ENCODE measurements at places on chromosomes 2 and 18. TPM values are rescaled to one million over a fixed set of nuclear protein-coding genes. Genes with fewer than 3 reads are reported as not detected.

The UGT1A1 gene
- total RNA-seq, result not detected

The PROKR1 gene
- not detected for total RNA-seq

The TRIM54 gene
- total RNA-seq, result not detected

The ANKRD30BL gene
- not detected for total RNA-seq

The LYG1 gene
- not detected for total RNA-seq

The ALK gene
- not detected for total RNA-seq

The GALNT13 gene
- total RNA-seq, result 22.8 TPM

The DPP10 gene
- total RNA-seq, result not detected

The FBXO15 gene
- total RNA-seq, result not detected

The CCBE1 gene
- total RNA-seq, result not detected

The CBLN2 gene
- 1.8 TPM for total RNA-seq

The DBI gene
- total RNA-seq, result 73.3 TPM

The PAIP2B gene
- 1.1 TPM for total RNA-seq

The BOK gene
- total RNA-seq, result 36.3 TPM

The SPEG gene
- 7.7 TPM for total RNA-seq
